ENCODE measurements at places on chromosomes 4 and X.
A peak's percentile ranks its signal among the peaks of the same experiment; 100 is the strongest.

DNA sequence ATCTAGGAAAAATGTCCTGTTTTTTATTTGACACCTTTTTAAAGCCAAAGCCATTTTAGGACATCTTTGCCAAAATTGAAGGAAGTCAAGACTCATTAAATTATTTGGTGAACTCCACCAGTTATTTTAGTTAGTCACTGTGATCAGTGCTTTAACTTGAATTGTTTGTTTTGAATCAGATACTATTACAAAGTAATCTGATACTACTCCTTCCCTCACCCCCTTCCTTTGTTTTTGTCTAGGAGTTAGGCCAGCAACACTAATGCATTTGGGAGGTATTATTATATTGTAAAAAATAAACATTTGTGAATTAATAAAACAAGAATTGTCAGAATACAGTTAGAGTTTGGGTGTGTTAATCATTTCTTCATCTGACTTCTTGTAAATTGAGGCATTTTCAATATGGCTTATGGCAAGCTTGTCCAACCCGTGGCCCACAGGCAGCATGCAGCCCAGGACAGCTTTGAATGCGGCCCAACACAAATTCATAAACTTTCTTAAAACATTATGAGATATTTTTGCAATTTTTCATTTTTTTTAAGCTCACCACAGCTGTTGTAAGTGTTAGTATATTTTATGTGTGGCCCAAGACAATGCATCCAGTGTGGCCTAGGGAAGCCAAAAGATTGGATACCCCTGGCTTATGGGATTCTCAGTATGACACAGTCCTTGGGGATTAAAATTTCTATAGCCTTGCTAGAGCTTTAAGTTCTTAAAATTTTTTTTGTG lies 182.2 kb downstream of the BMPR1B start:
- no peak for DNase-seq

DNA sequence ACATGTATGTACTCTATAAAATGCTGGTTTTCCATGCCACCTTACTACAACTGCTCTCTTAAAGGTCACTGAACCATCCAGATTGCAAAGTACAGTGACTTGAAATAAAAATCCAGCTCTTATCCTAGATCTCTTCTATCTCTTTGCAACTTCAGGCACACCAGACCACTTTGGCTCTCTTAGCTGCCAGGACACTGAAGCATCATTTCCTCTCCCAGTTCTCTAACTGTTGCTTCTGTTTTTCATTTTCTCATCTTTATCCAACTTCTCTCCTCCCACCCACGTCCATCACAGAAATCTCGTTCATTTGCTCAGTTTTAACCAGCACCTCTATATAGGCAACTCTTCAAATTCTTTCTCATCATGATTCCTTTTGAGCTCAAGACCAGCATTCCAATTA lies 74.3 kb downstream of the METTL14 start:
- no peak for DNase-seq

GRCh38 chr4:475962-476361 lies 23.0 kb downstream of the ZNF721 start:
- DNase-seq, result no peak

DNA sequence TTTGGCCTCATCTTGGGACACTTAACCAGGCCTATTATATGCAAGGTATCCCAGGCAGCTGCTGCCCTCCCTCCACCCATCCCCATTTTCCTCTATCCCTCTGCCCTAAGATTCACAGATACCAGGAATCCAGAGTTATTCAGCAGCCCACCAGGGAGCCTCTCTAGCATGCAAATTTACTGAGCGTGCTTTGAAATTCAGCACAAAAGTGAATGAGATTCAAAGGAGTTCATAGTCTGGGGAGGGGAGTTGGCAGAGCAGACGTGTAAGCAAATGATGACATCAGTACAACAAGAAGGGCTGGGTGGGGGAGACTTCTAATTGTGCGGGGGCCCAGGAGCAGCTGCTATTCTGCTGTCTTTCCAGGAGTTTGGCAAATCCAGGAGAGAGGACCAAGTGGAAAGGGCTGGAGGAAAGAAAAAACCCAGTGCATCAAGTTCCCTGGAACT lies 1.7 kb upstream of the MTM1 start:
- no peak for DNase-seq

GRCh38 chr4:45467157-45467556 lies 656.7 kb downstream of the GABRG1 start:
- DNase-seq, result no peak

- no peak for DNase-seq
Measured at GRCh38 chr4:149886786-149887490, 71.3 kb upstream of the IQCM start.

DNA sequence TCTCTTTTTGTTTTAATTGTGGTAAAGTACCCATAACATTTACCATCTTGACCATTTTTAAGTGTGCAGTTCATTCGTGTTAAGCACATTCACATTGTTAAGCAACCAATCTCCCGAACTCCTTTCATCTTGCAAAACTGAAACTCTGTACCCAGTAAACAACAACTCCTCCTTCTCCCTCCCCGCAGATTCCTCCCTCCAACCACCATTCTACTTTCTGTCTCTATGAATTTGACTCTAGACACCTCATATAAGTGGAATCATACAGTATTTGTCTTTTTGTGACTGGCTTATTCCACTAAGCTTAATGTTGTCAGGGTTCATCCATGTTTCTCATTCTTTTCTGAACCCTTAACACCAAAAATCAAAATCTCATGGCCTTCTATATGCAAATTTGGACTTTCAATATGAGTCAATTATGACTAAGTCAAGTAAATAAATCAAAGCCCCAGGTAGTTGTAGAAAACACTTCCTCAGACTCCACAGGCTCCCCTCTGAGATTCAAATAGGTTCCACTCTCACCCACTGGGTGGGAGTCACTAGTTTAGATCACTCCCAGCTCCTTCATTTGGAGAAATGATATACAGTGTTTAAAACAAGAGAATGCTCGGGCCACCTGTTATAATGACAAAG lies 9.8 kb upstream of the RTL5 start:
- DNase-seq, result no peak

DNA sequence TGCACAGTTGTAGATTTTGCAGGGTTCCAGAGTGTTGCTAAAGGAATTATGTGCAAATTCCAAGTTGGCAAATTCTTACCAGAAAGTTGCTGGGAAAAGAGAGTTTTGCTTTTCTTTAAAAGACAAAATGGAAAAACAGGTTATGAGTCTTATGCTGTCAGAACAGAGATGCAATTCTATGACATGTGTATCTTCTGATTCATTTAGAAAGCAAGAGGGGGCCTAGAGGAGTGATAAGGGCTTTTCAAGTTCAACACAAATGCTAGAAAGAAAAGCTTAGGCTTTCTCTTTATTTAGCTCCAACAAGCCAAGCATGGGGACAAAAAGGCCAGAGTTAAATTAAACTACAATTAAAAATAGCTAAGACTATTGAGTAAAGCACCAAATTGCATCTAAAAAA lies 72.4 kb upstream of the GATB start:
- DNase-seq, result no peak

- DNase-seq, result no peak
Measured at GRCh38 chrX:83278988-83279387, 229.1 kb upstream of the POU3F4 start.

DNA sequence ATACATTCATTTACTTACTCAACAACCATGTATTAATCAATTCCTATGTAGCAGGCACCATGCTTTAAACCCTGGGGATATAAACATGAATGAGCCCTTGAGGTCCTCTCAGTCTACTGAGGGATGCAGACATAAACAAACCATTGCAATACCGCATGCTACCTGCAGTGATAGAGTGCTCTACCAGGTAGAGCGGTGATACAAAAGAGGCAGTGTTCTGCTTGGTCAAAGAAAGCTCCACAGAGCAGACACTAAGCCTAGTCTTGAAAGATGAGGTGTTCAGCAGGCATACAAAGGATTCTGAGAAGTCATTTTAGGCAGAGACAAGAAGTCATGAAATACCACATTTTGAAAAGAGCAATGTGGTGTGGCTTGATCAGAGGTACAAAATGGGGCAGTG lies 26.9 kb upstream of the AMOT start:
- no peak for DNase-seq

DNA sequence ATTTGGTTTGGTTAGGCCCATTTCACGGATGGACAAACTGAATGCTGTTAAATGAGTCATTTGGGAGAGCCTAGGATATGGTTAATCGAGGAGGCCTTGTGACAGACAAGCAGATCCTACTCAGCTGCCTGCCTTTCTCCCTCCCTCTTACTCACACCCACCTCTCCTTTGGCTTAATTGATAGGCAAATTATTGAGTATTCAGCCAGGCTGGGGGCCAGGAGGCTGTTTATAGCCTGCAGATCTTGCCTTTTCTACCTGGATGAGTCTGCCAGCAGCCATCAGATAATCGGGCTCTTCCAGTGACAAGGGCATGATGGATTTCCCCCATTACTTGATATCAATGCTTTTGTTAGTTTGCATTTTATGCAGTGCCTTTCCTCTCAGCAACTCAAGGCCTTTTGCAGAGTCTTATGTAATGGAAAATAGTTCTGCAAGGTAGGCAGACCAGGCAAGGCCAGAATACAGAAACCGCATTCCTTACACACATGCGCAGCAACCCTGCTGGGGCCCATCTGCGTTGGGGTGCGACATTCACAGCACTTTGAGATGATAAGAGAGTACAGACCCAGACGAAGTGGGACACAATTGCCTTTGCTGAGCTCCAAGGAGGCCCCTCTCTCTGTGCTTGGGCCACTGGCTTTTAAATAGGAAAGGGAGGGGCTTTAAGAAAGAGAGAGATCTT lies 96.2 kb upstream of the ATP6AP2 start:
- DNase-seq, result no peak

DNA sequence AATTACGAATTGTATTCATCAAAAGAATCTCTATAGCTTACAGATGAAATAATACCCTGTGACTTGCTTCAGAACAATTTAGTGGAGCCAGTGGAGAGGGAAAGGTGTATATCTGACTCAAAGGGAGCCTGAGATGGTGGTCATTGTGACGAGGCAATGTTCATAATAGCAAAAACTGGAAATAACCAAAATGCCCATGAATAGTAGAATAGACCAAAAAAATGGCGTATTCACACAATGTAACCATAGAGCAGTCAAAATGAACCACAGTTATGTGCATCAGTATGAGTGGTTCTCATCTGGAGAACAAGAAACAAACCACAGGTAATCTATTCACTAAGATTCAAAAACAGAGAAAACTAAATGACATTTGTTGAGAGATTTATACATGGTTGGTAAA lies 125.3 kb upstream of the CLNK start:
- DNase-seq, result no peak

DNA sequence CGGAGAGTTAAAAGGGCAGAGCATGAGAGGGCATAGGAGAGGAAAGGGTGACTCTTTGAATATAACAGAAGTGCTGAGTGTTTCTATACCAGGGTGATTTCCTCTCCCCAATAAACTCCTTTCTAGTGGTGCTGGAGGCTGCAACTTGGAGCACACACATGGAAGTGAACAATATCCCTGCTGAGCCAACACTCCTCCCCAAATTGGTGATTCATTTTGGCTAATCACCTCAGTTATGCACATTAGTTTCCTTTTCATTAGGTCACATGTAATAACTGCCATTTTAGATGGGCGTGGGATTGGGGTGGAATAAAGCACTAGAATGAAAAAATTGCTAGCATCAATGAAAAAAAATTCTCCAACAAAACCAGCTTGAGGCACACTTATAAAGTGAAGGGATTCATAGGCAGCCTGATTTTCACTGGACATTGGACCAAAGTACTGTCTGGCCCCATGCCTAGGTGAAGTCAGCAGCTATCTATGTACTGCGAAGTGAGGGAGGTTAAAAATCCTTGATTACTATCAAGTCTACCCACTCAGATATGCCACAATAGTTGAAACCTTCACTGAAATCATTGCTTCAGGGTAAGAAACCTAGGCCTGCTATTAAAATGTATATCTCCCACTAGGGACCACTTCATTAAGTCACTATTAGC lies 174.0 kb downstream of the GLUD2 start:
- no peak for DNase-seq

GRCh38 chrX:44881549-44881948 lies 8.6 kb downstream of the KDM6A start:
- DNase-seq, result no peak

GRCh38 chrX:96389281-96390047 lies 295.2 kb upstream of the DIAPH2 start:
- no peak for DNase-seq

DNA sequence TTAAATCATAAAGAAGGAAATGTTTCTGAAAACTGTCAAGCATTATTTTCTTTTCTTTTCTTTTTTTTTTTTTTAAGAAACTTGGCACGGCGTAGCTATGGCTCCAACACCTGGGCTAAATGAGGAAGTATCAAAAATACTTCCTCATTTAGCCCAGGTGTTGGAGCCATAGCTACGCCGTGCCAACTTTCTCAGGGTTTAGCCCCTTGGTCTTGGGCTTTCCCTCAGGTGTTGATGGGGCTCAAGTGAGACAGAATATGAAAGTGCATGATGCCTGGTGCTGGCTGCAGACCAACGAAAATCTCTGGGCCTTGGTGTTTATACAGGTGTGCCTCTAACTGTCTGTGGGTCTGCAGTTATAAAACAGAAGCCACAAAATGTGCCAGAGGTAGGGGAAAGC lies 132.7 kb downstream of the ARHGAP24 start:
- no peak for DNase-seq

DNA sequence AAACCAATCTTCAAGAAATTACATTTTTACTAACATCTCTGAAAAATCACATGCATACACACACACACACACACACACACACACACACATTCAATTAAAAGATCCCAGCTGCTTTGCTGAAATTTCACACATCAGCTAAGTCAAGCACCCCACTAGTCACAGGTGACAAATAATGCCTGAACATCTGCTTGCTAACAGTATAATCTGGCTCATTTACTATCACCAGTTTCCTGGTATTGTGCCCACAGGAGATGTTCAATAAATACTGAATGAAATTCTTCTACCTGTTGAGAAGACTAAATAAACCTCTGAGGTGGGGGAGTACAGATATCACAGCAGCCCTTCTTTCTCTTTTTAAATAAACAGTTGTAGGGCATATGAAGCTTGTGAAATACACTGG lies 994.0 kb downstream of the ARAP2 start:
- DNase-seq, result no peak

- DNase-seq, result no peak
Measured at GRCh38 chr4:94409962-94410361, 41.8 kb upstream of the PDLIM5 start.

- peak; percentile 4 for DNase-seq
Measured at GRCh38 chrX:134236626-134237614, at the start of gene CCDC160. Gene CCDC160 (plus strand): TSS chrX:134237182. CDS start chrX:134244801, 7,619 bp downstream.

DNA sequence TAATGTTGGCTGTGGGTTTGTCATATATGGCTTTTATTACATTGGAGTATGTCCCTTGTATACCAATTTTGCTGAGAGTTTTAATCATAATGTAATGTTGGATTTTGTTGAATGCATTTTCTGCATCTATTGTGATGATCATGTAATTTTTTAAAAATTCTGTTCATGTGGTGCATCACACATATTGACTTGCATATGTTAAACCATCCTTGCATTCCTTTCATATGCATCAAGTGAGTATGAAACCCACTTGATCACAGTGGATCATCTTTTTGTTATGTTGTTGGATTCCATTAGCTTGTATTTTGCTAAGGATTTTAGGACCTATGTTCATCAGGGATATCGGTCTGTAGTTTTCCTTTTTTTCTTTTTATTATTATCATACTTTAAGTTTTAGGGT lies 12.1 kb downstream of the HEPH start:
- DNase-seq, result no peak

- DNase-seq, result no peak
Measured at GRCh38 chrX:23885803-23886202, 21.9 kb downstream of the APOO start.
